ENCODE measurements at places on chromosomes 12 and 14.

DNA sequence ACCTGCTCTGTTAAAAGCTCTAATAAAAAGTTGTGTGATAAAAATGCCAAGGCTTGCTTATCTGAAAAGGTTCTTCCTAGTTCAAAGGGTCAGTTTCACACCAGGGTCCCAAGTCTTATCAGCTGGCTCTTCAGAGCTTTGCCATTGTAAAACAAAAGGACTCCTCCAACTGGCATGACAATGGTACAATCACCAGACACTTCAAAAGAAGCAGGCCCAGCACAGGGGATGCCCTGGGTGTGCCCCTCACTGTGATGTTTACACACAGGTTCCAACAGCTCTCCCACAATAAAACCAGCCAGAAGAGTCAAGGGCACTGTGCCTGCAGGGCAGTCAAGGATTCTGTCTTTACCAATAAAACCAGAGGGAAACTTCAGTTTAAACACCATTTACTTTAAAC lies 78.7 kb downstream of the PRICKLE1 start:
- DNase-seq, result no peak

DNA sequence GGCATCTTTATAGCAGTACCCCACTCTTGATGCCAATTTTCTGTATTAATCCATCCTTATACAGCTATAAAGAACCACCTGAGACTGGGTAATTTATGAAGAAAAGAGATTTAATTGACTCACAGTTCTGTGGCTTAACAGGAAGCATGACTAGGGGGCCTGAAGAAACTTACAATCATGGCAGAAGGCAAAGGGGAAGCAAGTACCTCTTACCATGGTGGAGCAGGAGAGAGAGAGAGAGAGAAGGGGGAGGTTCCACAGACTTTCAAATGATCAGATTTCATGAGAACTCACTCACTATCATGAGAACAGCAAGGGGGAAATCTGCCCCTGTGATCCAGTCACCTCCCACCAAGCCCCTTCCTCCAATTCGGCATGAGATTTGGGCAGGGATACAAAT lies 84.4 kb downstream of the SLC24A4 start:
- DNase-seq, result no peak

DNA sequence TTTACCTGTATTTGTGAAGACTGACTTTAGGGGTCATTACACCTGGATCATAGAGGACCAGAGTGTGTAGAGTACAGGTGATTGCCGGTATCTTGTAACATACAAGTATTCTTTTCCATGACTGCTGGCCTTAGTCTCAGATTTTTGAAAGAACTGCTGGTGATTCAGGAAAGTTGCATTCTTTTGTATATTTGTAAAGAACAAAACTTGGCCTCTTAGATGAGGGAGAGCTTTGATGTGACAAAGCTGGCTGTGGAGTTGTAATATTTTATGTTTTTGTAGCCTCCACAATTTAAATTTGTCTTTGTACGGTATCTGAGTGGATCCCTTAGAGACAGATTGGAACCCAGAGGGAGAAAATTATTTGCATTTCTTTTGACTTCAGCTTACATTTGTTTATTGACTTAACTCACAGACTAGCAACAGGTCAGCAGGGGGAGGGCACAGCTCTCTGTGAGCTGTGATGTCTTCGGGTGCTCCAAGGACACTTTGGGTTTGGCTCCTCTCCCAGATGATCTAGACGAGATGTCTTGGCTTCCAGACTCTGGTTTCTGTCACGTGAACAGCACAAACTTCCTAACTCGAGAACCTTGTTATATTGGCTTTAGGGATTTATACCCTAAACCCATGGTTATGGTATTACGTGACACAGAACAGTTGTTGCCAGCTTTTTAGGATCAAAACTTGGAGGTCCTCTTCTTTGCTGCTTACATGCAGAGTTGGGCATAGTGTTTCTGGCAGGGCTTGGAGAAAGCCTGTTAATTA lies 65.9 kb downstream of the DAAM1 start:
- DNase-seq, result peak; percentile 90

- DNase-seq, result no peak
Observed at GRCh38 chr12:25296381-25296780, 45.7 kb upstream of the KRAS start.

- DNase-seq, result no peak
Observed at GRCh38 chr14:59507752-59508103, 23.4 kb downstream of the JKAMP start.

- no peak for DNase-seq
Observed at GRCh38 chr12:120844297-120844696, 59.9 kb downstream of the SPPL3 start.

- DNase-seq, result no peak
Observed at GRCh38 chr14:52070051-52070431, 1.2 kb upstream of the NID2 start.

GRCh38 chr14:24381363-24382063 lies 13.5 kb downstream of the NFATC4 start:
- no peak for DNase-seq

DNA sequence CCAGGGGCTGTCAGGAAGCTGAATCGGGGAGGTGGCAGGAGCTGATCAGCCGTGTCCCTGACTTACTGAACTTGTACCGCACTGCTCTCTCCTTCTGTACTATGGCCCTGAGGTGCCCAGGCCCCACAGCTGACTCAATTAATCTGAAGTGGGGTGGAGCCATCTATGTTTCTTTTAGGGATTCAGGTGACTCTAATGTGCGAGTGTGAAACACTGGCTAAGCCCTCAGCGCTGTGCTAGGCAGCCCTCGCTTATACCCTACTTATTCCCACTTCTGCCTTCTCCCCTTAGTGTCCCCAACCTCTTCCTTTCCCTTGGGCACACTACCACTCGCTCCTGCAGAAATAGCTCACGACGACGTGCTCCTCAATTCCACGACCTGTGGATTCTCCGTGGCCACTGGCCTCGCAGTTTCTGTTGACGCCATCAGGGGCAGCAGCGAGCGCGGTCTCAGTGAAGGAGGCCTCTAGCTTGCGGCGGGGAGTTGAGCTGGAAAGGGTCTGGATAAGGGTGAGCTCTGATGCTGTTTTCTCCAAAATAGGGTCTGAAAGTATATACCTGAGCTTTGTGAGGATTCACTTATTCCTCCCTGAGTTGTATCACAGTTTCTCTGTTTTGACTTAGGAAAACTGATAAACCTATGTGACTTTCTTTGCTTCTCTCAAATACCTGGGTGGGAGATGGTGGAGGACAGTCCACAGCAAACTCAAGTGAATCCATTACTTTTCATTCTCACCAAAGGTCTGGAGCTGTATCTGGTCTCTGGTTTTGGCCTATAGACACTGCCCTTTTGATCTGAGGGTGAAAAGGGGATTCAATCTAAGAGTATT lies 167.6 kb downstream of the SLC41A2 start:
- peak; percentile 21 for DNase-seq

GRCh38 chr12:25458047-25458552 lies 95.0 kb downstream of the LMNTD1 start:
- DNase-seq, result peak; percentile 28

DNA sequence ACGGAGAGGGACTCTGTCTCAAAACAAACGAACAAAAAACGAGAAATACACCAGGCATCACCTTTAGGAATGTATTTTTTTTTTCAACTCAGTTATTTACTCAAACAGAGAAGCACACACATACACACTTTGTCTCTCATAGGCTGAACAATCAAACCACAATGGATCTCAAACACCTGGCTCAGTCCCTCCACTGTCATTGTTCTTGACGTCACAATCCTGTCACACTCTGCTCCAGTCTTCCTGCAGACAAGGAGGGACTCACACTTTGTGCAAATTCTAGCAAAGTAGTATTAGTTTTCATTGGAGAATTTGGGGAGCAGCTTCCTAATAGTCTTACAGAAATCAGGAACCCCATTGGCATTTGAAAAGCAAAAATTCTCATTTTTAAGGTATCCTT lies 727.8 kb downstream of the BCL11B start:
- DNase-seq, result no peak

- no peak for DNase-seq
Observed at GRCh38 chr14:30445852-30446251, 113.1 kb upstream of the G2E3 start.

DNA sequence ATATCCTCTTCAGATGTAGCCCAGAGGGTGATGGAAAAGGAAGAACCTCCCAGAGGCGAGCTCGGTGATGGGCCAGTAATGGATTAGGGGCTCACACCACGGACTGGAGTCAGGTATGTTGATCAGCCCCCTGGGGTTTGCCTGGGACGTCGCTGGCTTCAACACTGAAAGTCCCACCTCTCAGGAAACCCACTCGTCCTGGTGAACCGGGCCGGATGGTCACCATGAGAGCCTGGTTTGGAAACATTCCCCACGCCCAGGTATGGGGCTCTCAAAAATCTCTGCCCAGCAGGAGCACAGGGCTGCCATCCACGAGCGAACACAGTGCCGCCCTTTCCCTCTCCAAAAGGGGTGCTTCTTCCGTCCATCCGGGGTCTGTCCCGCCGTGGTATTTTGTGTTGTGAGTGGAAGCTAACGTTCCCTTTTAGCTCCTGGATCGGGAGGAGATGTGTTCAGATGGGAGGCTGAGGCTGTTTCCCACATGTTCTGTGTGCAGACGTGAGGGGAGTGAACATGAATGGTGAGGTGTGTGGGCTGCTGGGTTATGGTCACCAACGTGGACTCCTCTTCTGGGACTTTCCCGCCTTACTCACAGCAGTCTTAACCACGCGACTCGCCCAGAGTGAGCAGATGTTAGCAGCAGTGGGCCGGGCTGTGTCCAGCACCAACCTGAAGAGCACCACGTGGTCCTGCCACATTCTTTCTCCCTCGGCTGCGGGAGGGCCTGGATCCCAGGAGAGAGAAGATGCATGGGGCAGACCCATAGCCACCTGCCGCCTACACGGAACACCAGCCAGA lies 139.2 kb downstream of the KIF26A start:
- DNase-seq, result no peak

DNA sequence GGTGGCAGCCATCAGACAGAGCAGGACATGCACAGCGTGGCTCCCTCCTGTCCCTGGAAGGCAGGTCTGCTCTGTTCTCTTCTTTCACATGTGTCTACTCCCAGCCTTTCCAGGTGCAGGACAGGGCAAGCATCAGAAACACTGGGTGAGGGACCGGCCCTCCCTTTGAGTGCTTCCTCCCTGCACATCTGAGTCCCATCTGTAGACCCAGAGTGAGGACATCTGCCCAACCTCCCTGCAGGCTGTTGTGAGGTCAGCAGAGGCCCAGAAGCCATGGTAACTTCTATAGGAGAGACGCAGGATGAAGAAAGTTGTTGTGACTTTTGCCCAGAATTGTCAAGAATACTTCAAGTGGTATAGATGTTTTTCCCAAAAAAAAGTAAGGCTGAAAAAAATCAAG lies 282.7 kb downstream of the CACNA1C start:
- no peak for DNase-seq

DNA sequence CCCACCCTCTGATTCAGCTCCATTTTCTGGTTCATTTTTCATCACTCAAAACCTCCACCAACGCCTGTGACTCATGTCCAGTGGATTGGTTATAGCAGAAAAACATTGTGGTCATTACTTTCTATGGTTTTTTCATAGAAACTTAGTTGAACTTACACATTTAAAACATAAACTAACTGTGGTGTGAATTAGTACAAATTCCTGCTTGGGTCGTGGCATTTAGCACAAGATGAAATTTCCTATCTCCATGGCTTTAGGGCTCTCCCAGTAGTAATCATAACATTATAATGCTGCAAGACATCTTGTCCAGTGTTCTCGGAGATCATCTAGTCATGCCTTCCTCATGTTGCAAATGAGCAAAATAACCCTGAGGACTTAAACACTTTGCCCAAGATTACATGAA lies 7.1 kb downstream of the RNASE7 start:
- DNase-seq, result no peak

- DNase-seq, result no peak
Observed at GRCh38 chr14:76774821-76775694, 13.8 kb downstream of the VASH1 start.

GRCh38 chr12:25276199-25276937 lies 25.6 kb upstream of the KRAS start:
- peak; percentile 61 for DNase-seq

DNA sequence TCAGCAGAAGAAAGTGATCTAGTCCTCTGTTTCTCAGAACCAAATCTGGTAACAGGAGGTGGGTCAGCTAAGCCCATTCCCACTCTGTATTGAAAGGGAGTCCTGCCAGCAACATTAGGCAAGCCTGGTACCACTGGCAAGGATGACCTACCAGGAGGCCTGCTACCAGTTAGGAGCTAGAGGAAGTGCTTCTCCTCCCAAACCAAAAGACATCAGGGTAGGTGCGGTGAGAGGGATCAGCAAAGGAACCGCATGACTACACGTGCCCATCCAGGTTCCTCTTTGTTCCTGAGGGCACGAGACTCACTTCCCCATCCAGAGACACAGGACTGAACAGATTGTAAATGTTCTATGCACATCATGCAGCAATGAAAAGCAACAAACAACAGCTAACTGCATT lies 2.8 kb downstream of the KLRC4 start:
- no peak for DNase-seq

DNA sequence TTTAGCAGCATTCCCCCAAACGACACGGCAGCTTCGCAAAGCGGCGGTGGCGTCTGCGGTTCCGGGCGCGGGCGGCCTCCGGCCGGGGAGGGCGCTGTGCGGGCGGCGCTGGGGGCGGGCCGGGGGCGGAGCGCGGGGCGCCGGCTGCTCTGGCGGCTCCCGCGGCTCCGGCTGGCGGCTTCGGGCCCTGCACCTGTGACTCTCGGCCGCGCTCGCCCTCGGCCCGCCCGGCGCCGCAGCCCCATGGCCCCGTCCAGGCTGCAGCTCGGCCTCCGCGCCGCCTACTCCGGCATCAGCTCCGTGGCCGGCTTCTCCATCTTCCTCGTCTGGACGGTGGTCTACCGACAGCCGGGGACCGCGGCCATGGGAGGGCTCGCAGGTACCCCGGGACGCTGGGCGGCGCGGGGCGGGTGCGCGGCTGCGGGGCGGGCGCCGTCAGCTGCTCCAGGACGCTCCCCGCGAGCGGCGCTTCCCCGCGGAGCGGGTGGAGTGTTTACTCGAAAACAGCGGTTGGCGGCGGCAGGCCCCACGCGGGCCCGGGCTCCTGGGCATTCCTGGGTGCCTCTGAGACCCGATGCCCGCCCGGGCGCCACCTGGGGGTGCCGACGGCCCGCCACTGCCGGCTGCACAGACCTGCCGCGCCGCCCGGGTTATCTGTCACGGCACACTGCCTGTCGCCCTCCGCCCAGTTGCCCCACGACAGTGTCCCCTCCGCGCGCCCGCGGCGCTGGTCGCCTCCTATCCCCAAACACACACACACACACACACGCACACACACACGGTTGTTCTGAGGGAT lies at the start of gene SLC48A1:
Gene SLC48A1 (plus strand): TSS at position 177 of the 796 bp plus-strand sequence. CDS start 67 bp downstream, at position 244.
- peak; percentile 63 for DNase-seq

DNA sequence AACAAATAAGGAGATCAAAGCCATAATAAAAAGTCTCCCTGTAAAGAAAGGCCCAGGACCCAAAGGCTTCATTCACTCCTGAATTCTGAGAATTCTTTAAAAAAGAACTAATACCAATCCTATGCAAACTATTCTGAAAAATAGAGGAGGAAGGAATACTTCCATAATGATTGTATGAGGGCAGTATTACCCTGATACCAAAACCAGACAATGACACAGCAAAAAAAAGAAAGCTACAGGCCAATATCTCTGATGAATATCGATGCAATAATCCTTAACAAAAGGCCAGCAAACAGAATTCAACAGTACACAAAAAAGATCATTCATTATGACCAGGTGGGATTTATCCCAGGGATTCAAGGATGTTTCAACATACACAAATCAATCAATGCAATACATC lies 457.8 kb upstream of the FBXO33 start:
- no peak for DNase-seq

- no peak for DNase-seq
Observed at GRCh38 chr12:3047961-3048360, 29.2 kb upstream of the TSPAN9 start.

All from umbilical cord (tissue), 2 donors.